K562 (cell line): ENCODE measurements at places on chromosomes 13 and 19. TPM values are rescaled to one million over a fixed set of nuclear protein-coding genes. Genes with fewer than 3 reads are reported as not detected.

The ZNF837 gene
- 0.57 and 0.73 TPM in 2 replicates for polyA plus RNA-seq

The ZNF814 gene
- polyA plus RNA-seq, result 1.5 and 1.7 TPM in 2 replicates

The DPY19L3 gene
- polyA plus RNA-seq, result 30.8 and 32.0 TPM in 2 replicates

- no peak overlapping the region for H3K4me3 ChIP-seq
- H3K27me3 ChIP-seq, result peaks cover 20% of the 10 kb centered on the region; the same call in 2 of the 3 replicates
- DNase-seq, result no peak
- peaks cover 19% of the 10 kb centered on the region for H3K4me1 ChIP-seq
- no peak overlapping the region for H3K27ac ChIP-seq
- no peaks in the 10 kb centered on the region for H3K36me3 ChIP-seq
Observed at GRCh38 chr13:113882267-113882630, 18.4 kb upstream of the GAS6 start.

DNA sequence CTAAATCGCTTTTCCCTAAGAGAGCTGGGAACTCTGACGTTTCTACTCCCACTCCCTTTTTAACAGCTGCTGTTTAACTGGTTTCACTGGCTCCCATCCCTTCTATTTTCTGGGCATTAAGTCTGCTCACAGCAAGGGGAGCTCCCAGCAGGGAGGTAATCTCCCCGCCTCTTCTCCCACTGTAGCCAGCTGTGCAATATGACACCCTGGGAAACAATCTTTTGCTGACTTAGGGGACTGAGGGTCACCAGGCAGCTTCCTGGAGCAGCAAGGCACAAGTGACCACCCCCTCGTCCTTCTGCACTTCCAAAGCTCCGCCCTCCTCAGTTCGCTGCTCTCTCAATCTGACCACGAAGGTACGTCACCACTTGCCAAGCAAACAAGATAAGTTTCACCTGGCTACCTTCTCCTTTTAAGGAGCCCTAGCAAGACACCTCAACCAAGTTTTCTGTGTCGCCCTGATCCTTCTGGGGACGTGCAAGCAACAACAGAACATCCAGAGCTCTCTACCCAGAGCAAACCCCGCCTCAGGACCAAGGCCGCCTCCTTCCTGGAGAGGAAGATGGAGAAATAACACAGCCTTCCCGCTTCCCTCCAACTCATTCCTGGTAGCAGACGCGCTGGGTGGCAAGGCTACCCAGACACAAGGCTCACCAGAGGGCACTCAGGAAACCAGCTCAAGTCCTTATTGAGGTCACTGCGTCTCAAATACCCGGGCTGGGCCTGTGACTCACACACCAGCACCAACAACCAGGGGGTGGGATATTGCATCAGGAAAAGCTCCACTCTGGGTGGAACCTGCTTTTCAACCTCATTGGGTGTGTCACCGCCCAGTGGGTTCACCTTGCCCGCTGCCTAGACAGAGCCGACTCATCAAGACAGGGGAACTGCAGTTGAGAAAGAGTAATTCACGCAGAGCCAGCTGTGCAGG, 92.4 kb downstream of the STK24 start:
- H3K27me3 ChIP-seq, result no peaks in the 10 kb centered on the region
- peak overlapping the region; percentile 86; the same call in 2 of the 3 replicates for H3K27ac ChIP-seq
- peak; percentile 46 for DNase-seq
- H3K4me1 ChIP-seq, result peaks cover 39% of the 10 kb centered on the region; the same call in 2 of the 3 replicates

GRCh38 chr19:10431943-10432735, 11.8 kb downstream of the PDE4A start:
- peak overlapping the region; percentile 80 for H3K27ac ChIP-seq
- peaks cover 50% of the 10 kb centered on the region for H3K4me1 ChIP-seq
- no peaks in the 10 kb centered on the region for H3K27me3 ChIP-seq
- peak overlapping the region; percentile 64 for H3K4me3 ChIP-seq

- peaks cover 61% of the 10 kb centered on the region for H3K27me3 ChIP-seq
- DNase-seq, result no peak
- H3K4me3 ChIP-seq, result no peak overlapping the region
- peaks cover 9% of the 10 kb centered on the region for H3K4me1 ChIP-seq
- no peak overlapping the region for H3K27ac ChIP-seq
Observed at GRCh38 chr19:51119101-51119500, 5.6 kb upstream of the SIGLEC9 start.

DNA sequence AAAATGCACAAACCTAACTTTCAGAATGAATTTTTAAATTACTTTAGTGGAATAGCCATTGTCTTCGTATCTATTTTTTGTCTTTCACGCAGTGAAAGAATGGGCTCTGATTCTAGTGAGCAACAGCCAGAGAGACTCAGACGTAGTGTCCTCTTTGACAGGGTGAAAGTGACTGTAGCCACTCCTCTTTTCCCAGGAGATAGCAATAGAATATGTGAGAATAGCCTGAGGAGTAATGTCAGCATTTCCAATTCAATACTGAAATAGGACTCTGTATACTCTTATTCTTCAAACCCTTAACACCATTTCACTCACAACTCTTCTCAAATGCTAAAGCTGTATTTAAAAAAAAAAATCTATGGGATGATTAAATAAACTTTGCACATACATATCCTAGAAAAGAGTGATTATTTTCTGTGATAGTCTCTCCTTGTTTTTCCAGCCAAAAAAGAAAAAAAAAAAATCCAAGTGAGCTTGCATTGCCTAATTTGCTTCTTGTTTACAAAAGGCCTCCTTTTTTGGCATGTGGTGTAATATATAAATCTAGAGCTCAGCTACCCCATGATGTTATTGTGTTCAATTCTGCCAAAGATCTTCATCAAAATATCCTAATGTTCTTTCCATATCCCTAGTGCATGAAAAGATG, 626.1 kb upstream of the SLITRK6 start:
- DNase-seq, result no peak
- H3K27me3 ChIP-seq, result no peaks in the 10 kb centered on the region
- H3K4me1 ChIP-seq, result no peaks in the 10 kb centered on the region
- H3K4me3 ChIP-seq, result no peak overlapping the region
- H3K27ac ChIP-seq, result no peak overlapping the region
